Calu3 (cell line): ENCODE measurements at places on chromosomes 7 and 10. TPM values are rescaled to one million over a fixed set of nuclear protein-coding genes. Genes with fewer than 3 reads are reported as not detected.

The ADARB2 gene
- not detected in 2 replicates for total RNA-seq

The AKR1C4 gene
- 0.40 and 0.76 TPM in 2 replicates for total RNA-seq

DNA sequence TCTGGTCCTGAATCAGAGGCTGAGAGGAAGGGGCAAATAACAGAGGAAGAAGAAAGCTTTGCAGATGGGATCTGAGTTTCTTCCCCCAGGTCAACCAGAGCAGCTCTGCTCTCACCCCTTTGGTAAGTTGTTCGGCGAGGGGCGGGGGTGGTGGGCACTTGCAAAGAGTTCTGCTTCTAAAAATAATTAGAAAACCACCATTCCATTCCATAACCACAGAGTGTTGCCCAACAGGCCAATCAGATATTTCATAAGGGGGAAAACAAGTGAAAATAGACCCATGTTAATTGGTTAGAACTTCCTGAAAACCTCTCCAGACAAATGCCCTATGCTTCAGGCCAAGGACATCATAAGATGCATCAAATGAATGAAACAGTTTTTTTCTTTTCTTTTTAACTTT, 43.6 kb upstream of the R3HCC1L start:
- no peak overlapping the region for H3K27ac ChIP-seq
- H3K36me3 ChIP-seq: no peaks in the 10 kb centered on the region
- H3K4me3 ChIP-seq: no peak overlapping the region
- no peak for DNase-seq

- no peaks in the 10 kb centered on the region for H3K36me3 ChIP-seq
- H3K27me3 ChIP-seq: no peaks in the 10 kb centered on the region
- no peak for DNase-seq
These were observed 89.5 kb upstream of the FAM3C start for GRCh38 chr7:121485467-121486243.

DNA sequence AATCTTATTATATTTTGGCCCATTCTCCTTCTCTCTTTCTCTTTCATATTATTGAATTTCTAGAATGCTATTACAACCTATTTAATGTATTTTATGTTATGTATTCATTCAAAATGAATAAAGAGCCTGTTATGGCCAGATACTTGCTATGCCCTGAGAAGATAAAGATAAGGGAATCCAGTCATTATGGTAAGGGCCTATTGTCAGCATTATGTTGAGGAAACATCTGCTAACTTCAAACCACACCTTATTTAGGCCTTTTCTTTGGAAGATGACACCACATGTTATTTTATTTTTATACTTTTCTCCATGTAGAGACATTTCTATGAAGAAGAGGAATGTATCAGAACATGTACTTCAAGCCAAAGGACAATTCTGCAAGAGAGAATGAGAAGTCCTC, 60.5 kb upstream of the MPP7 start:
- H3K27ac ChIP-seq: no peak overlapping the region
- no peaks in the 10 kb centered on the region for H3K36me3 ChIP-seq
- no peak for DNase-seq
- no peak overlapping the region for H3K4me3 ChIP-seq
- H3K27me3 ChIP-seq: no peaks in the 10 kb centered on the region

The HEPACAM2 gene
- not detected in 2 replicates for total RNA-seq

The ZNF282 gene
- total RNA-seq: 40.3 and 45.2 TPM in 2 replicates

The PGAM2 gene
- total RNA-seq: 0.87 TPM in 1 of 2 replicates, not detected in the other

DNA sequence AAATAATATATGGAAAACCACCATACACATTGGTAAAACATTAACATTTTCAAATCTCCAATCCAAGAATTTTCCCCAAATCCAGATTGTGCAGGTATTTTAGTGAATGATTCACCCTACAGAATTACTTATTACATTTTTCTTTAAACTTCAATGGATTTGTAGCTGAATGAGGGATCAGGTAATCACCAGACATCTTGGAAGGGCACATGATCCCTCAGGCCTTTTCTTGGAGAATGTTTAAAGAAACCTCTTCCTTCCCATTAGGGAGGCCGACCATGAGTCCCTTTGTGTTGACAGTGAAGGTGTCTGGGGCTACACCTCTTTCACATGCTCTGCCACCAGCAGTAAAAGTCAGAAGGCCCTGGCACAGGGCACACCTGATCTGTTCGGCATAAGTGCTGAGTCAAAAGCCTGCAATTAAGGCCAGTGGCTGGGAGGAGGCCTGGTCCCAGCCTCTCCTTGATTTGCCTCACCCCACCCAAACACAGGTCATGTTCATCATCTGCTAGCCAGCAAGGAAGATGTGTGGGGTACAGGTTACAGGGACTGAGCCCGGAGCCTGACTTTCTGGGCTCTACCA, 207.7 kb downstream of the SNX10 start:
- peaks cover 9% of the 10 kb centered on the region for H3K36me3 ChIP-seq
- no peak for DNase-seq
- peaks cover 38% of the 10 kb centered on the region for H3K4me1 ChIP-seq
- H3K27me3 ChIP-seq: no peaks in the 10 kb centered on the region
- H3K4me3 ChIP-seq: no peak overlapping the region

DNA sequence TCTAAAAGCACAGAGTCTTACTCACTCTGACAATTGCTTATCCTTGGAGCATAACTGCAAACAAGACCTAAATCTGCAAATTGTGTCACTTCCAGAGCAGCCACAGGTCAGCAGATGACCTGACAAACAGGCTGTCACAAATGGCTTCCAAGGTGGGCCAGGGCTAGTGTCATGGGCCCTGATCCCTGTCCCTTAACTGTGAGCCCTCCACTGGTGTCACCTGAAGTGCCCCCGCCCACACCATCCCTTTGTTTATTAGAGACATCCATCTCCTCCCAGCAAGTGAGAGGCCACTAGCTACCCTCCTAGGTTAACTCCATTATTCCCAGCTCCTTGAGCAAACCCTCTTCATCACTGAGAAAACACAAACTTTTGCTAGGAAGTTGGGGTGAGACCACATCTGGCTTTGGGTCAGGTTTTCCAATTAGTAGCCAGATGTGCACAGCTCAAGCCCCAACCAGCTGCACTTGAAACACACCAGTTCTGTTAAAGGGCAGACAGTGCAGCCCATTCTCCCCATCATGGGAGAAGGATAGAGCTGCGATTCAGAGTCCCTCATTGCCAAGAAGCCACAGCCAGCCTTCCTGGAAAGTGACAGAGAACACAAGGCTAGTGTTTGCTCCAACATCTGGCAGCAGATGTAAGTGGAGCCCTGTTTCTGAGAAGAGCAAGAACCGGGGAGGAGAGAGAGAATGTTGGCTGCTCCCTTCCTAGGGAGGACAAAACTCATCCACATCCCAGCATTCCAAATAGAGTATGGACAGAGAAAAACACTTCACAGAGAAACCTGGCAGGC, 75.7 kb upstream of the NANOS1 start:
- no peaks in the 10 kb centered on the region for H3K36me3 ChIP-seq
- H3K4me1 ChIP-seq: peaks cover 10% of the 10 kb centered on the region
- no peak overlapping the region for H3K4me3 ChIP-seq
- no peak for DNase-seq
- H3K27me3 ChIP-seq: no peaks in the 10 kb centered on the region
- no peak overlapping the region for H3K27ac ChIP-seq

- no peak overlapping the region for H3K27ac ChIP-seq
- no peaks in the 10 kb centered on the region for H3K4me1 ChIP-seq
- no peaks in the 10 kb centered on the region for H3K36me3 ChIP-seq
- no peaks in the 10 kb centered on the region for H3K27me3 ChIP-seq
- no peak for DNase-seq
- no peak overlapping the region for H3K4me3 ChIP-seq
These were observed 46.6 kb downstream of the HERPUD2 start for GRCh38 chr7:35648367-35648766.

GRCh38 chr7:40219917-40220316, 85.1 kb downstream of the SUGCT start:
- no peak overlapping the region for H3K4me3 ChIP-seq
- H3K27me3 ChIP-seq: no peaks in the 10 kb centered on the region
- H3K4me1 ChIP-seq: peaks cover 18% of the 10 kb centered on the region
- H3K36me3 ChIP-seq: peaks cover 5% of the 10 kb centered on the region

DNA sequence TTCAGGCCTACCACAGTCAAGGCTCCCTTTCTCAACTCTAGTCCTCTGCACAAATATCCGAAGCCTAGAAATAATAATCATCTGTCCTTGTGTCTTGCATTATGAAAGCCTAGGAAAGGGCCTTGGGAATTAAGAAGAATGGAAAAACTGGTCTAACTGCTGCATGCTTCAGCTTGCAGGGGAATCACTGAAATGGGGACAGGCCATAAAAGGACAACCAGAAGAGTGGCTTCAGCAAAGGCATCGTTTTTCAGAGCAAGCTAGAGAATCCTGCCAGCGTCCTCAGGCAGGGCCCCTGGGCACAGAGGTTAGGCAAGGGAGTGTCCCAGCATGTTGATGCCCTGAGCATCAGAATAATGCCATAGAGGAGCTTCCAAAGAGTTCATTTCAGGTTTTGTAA, 13.2 kb downstream of the ERVW-1 start:
- H3K27me3 ChIP-seq: no peaks in the 10 kb centered on the region
- no peak for DNase-seq
- H3K4me1 ChIP-seq: no peaks in the 10 kb centered on the region
- peaks cover 1% of the 10 kb centered on the region for H3K36me3 ChIP-seq
- H3K4me3 ChIP-seq: no peak overlapping the region

DNA sequence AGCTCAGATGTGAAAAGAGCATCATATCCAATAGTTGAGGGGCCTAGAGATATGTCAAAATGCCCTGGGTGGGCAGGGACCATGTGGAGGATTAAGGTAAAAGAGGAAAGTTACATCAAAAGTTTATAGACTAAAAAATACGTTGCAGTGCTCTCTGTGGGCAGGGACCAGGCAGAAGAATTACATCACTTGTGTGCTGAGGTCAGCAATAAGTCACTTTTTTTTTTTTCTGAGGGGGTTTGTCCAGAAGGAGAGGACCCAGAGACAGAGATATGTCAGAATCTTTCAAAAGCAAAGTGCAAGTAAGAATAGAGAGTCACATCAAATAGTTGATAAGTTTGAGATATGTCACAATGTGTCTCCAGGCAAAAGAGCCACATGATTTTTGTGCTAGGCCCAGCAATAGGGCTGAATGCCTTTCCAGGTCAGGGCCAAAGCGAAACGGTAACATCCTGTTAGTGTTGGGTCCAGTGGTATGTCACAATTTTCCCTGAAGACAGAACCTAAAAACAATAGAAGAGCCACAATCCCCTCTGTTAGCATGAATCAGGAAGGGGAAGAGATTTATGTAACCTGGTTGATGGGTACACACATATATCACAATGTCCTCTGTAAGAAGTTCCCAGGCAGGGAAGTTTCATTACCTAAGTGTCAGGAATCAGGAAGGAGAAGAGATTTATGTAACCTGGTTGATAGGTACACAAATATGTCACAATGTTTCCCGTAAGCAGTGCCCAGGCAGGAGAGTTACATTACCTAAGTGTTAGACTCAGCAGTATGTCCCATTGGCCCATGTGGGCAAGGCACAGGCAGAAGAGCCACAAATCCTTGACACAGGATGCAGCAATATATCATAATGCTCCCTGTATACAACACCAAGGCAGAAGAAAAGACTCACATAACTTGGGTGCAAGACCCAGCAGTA, 28.1 kb upstream of the ZNF107 start:
- H3K36me3 ChIP-seq: no peaks in the 10 kb centered on the region
- no peak overlapping the region for H3K4me3 ChIP-seq
- no peak for DNase-seq
- no peaks in the 10 kb centered on the region for H3K27me3 ChIP-seq
- H3K27ac ChIP-seq: no peak overlapping the region
- no peaks in the 10 kb centered on the region for H3K4me1 ChIP-seq

DNA sequence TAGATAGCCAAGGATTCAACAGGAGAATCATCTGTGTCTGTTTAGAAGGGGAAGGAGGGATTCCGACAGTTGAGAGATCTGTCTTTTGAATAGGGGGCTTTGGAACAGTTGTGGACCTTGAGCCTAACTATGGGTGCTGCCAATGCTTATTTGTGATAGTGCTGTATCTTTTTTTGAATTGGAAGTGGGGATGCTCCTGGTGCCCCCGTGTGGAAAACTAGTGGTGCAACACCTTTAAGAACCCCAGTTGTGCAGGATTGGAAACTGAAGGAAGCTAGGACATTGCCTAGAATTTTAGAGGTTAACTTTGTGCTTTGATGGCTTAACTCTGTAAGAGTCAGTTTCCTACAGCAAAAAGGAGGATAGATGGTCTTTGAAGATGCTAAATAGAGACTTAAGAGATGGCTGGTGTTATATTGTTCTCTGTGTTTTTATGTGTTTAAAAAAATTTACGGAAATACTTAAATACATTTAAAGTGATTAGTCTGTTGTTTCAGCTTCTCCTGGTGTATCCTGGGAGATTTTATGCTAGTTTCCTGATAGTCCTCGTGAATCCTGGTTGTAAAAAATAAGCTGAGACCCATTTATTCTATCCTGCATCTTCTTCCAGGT, 69.3 kb downstream of the AP3M1 start:
- H3K4me3 ChIP-seq: no peak overlapping the region
- peak overlapping the region; percentile 95 for H3K27ac ChIP-seq
- H3K36me3 ChIP-seq: peaks cover 67% of the 10 kb centered on the region

The OR6B1 gene
- total RNA-seq: not detected in 2 replicates

DNA sequence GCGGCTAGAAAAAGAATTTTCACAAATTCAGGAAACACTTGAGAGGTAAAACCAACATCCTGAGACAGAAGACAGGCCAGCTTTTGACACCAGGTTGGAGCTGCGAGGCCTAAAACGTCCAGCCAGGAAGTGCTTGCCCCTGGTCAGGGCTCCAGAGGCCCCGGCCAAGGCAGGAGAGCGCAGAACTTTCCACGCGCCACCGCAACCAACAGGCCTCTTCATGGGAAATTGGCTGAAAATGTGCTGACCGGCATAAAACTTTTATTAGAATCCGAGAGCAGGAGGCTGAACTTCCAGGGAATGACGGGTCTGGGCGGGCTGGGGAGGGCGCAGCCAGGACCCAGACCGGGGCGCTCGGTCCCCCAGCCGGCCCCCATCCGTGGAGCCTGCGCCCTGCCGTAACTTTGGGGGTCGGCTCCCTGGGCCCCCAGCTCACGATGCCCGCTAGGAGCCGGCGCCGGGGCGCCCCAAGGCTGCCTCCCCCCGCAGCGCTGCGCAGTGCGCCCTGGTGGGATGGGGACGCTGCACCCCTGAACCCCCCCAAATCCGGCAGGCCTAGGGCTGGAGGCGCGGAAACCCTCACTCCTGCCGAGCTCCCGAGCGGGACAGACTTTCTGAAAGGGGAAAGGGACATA, 414.0 kb upstream of the MKI67 start:
- H3K4me1 ChIP-seq: no peaks in the 10 kb centered on the region
- H3K4me3 ChIP-seq: no peak overlapping the region
- no peak overlapping the region for H3K27ac ChIP-seq

The ABCC2 gene
- total RNA-seq: 1.2 and 1.8 TPM in 2 replicates

DNA sequence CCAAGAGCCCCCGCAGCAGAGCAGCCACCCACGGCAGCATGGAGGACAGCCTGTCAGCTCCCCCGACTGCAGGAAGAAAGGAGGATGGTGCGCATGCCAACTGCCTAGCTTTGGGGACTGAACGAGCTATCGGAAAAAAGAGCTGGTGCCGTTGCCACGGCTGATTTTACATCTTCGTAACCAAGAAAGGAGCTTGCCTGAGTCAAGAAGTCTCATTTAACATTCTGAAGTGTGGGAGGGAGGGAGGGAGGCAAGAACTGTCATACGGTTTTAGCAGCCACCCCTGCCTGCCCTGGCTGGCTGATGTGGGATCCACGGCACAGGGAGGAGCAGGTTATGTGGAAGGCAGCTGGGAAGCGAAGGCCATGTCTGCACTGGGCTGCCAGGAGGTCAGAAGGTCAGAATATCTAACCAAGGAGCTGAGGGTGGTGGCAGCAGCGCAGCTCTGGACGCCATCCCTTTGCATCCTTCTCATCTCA, 74.7 kb upstream of the CAMK2B start:
- H3K4me3 ChIP-seq: no peak overlapping the region
- H3K27ac ChIP-seq: no peak overlapping the region
- no peaks in the 10 kb centered on the region for H3K4me1 ChIP-seq
- no peak for DNase-seq

The ZNF438 gene
- 4.0 and 4.3 TPM in 2 replicates for total RNA-seq

- no peaks in the 10 kb centered on the region for H3K36me3 ChIP-seq
- H3K4me3 ChIP-seq: no peak overlapping the region
- no peak overlapping the region for H3K27ac ChIP-seq
These were observed 18.7 kb downstream of the FAM25A start for GRCh38 chr10:87038786-87039185.
